ENCODE measurements at places on chromosomes 7 and 10.
A peak's percentile ranks its signal among the peaks of the same experiment; 100 is the strongest.

DNA sequence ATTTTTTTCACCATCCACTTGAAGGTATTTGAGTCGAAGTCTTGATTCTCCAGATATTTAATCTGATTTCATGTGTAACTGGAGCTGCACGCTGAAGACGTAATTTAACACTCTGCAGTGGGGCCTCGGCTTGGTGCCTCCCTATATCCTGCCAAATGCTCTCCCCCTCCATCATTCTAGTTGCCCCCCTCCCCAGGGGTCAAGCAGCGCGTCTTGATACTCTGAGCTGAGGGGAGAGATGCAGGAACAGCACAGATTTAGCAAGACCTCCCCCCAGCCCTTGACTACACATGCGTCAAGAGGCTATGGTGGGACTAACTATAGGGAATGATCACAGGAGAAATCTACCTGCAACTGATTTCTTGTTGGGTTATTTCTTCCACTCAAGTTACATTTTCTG lies 85.8 kb downstream of the PRPF18 start:
- no peak for DNase-seq

- DNase-seq, result peak; percentile 86
Measured at GRCh38 chr10:132685101-132685891, 100.7 kb downstream of the NKX6-2 start.

DNA sequence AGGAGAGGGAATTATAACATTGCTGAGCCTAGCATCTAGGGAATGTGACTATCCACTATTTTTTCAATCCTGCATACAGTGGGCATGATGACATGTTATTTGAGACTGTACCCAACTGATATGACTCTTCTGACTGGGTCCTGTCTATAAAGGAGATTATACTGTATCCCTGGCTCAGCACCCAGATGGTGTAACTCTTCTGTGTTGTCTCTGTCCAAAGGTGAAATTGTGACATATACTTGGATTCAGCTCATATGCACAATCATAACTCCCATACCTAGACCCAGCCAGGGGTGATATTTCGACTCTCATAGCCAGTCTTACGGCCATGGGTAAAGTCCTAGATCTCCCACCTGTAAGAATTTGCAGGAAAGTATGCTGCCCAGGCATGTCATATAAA lies 59.3 kb downstream of the ZNF736 start:
- DNase-seq, result no peak

GRCh38 chr7:147279964-147280374 lies 1163.4 kb downstream of the CNTNAP2 start:
- DNase-seq, result no peak

GRCh38 chr7:2755531-2755930 lies 67.5 kb downstream of the AMZ1 start:
- no peak for DNase-seq

- peak; percentile 76 for DNase-seq
Measured at GRCh38 chr7:2729893-2730716, 42.1 kb downstream of the AMZ1 start.

GRCh38 chr10:122331615-122332446 lies 42.7 kb upstream of the PLEKHA1 start:
- no peak for DNase-seq

- no peak for DNase-seq
Measured at GRCh38 chr7:2017914-2018568, 214.7 kb downstream of the MAD1L1 start.

DNA sequence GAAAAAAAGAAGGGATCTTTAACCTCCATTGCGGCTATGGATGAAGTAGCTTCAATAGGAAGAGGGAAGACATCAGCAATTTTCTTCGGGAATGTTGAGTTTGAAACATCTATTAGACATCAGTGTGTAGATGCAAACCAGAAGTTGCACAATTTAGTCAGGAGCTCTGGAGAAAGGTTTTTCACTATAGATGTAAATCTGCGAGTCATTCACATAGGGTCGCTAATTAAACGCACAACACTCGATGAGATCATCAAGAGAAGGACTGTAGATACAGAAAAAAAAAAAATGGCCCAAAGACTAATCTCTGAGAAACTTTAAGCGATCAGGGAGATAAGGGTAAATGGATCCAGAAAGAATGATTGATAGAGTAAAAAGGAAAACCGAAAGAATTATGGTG lies 61.7 kb upstream of the TES start:
- DNase-seq, result no peak

DNA sequence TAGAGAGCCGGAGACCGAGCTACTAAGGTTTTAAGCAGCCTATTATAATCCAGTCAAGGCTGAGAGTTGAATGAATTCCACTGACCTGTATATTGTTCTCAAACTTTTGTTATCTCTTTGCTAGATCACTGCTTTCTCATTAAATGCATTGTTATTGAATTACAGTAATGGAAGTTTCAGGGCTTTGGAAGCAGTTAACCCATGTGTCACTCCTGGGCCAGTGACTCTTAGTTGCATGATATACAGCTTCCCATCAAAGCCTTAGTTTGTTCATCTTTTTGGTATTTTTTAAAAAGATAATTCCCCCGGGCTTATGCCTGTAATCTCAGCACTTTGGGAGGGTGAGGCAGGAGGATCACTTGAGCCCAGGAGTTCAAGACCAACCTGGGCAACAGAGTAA lies 55.4 kb upstream of the KIAA1217 start:
- no peak for DNase-seq

DNA sequence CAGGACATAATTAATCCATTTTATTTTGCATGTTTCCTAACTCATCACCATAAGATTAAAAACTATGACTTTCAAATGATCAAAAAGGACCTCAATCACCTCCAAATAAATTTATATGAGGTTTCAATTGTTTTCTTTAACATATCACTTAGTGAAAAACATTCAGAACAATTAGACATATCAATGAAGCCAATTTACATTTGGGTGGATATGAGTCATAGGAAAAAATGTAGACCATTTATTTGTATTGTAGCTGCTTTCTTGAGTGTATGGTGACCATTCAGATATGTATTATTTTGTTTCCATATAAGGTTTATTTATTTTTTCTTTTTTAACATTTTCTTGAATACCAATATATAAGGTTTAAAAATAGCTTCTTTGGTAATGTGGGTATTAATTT lies 13.3 kb upstream of the EXOC6 start:
- DNase-seq, result no peak

DNA sequence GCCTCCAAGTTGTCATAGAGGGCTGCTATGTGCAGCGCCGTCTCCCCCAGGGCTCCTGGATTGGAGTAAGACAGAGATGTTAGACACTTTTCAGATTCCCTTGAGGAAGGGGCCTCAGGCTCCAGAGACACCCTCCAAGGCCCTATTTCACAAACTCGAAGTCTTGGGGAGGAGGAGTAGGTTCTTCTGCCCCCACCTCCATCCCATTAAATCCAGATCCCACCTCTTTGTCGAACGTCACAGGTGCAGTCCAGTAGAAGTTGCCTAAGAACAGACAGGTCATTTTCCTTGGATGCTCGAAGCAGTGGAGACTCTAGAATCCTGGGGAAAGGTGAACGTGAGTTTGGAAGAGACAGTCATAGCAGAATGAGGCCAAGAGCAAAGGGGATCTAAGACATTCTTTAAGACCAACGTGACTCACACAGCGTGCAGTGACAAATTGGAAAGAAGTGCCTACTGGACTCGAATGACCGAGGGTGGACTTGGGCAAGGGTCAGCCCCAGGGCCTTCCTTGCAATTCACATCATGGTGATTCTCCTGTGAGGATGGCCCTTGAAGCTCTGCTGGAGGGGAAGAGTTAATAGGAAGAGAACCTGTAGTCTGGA lies 3.3 kb downstream of the TRPV5 start:
- DNase-seq, result no peak

- DNase-seq, result no peak
Measured at GRCh38 chr10:99339563-99340047, 10.4 kb downstream of the CNNM1 start.

DNA sequence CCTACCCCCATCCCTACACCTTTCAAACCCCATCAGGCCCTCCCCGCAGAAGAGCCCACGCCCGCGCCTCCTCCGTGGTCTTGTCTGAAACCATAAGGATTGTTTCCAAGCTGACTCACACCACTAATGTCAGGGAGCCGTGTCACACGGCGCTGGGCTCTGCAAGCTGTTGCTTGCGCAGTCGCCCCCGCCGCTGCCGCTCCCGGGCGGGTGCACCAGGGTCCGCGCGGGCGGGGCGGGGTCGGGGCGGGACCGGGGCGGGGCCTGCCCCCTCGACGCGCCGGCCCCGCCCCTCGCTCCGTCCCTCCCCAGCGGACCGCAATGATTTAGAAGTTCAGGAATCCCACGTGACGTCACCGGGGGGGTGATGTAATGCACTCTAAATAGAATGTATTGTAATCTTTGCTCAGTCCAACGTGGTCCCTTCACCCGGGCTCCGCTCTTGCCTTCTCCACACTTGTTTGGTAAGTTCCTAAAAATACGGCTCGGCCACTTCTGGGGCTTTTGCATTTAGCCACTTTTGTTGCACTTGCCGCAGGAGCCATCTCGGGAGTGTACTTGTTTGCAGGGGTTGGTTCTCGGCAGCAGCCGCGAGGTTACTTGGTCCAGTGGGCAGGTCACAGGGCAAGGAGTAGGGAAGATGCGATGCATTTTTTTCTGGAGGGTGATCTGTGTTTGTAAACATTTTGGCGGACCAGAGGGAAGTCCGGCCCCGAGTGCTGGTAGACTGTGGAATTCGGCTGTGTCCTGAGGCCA lies 3.2 kb upstream of the CREB5 start:
- peak; percentile 88 for DNase-seq

- no peak for DNase-seq
Measured at GRCh38 chr7:1103009-1103788, 15.3 kb downstream of the GPER1 start.

DNA sequence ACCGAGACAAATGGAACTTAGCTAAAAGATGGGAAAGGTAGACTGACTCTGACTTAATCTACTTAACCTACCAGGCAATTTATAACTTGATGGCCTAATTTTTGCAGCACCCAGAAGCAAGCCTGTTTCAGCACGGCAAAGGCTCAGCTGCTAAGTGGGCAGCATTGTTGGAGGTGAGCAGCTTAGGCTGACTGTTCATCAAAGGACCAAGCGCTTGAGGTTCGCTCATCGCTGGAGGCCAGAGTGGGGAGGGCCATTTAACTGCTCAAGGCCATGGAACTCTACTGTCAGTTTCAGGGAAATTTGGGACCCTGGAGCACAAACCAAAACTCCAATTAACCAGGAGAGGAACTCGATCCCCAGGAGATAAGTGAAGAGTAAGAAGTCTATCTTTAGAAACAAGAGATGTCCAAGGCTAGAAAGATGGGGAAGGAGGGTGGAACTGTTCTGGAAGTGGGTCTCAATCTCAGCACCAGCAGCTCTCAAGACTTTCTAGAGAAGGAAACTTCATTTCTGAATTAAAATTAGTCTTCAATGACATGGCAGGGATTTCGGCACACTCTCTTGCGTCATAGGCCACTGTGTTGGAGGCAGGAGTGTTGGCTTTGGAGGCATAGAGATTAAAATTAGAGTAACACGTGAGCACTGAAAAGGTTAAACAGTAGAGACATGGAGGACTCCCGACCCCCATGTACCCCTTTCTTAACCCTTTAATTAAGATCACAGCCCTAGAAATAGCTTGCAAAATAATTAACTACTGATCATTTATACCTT lies 43.1 kb downstream of the EGFR start:
- no peak for DNase-seq

DNA sequence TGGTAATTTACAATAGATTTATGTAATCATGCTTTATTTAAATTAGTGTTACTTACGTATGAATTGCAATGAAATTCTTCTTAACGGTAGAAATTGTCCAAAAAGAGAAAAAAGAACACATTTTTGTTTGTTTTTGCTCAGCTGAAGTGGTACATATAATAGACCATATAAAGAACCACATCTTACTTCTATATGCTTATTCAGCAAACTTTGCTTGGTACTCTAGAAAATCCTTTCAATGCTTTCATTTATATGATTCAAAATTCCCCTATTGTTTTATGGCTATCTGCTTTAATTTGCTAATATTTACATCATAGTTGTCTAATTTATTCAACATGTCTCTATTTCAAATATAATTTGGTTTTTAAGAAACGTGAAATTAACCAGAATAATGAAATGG lies 903.2 kb downstream of the ANKRD7 start:
- DNase-seq, result no peak

GRCh38 chr7:90605055-90605454 lies 8.9 kb downstream of the CDK14 start:
- DNase-seq, result no peak

DNA sequence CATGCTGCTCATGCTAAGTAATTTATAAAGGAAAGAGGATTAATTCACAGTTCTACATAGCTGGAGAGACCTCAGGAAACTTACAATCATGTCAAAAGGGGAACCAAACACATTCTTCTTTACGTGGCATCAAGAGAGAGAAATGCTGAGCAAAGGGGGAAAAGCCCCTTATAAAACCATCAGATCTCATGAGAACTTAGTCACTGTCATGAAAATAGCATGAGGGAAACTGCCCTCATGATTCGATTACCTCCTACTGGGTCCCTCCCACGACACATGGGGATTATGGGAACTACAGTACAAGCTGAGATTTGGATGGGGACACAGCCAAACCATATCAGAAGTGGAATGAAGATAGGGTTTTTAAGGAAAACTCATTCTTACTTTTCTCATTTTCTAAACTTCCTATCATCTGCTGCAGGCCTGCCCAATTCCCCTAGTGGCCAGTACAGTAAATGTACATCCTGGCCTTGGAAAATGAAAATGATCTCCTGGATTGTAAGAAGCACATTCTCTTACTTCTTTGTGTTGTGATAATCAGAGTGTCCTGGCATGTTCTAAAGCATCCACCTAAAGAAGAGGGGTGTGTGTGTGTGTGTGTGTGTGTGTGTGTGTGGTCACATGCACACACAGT lies 421.5 kb downstream of the LRMDA start:
- DNase-seq, result no peak

- DNase-seq, result no peak
Measured at GRCh38 chr7:131021460-131021859, 287.5 kb upstream of the KLF14 start.

DNA sequence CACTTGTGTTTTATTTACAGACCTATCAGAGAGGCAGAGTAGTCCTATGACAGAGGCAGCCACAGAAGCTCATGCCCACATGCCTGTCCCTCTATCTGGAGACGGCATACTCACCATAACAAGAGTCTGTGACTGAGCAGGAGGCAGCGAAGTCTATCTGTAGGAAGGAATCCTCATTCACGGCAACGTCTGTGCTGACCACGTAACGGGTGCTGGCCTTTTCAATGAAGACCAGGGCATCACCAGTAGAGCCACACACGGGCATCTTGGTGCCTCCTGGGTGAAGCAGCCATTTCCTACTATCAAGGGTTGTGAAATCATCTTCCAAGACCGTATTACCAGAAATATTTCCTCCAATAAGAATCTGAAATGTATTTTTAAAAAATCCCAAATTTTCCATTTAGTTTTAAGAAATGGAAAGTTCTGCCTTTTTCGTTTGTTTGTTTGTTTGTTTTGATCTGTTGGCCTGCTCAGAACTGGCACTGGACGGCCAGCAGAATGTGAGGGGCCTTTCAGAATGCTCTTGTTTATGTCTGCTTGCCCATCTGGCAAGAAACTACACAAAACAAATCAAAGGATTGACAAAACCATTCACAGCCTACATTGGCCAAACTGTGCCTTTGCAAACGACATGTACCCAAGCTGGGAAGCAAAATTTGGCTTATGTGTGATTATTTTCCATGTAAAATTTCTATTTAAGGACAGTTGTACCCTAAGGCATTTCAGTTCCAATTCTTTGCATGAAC lies 93.1 kb upstream of the SLC26A5 start:
- no peak for DNase-seq

- DNase-seq, result no peak
Measured at GRCh38 chr7:113314594-113314993, 196.2 kb upstream of the SMIM30 start.

- no peak for DNase-seq
Measured at GRCh38 chr10:1049425-1049958, 573 bp upstream of the IDI1 start.

Data from occipital lobe (tissue), 3 donors.